Activated CD8-positive, alpha-beta memory T cell treated with anti-CD3 and anti-CD28 coated beads, Interleukin-2, amount 10 ng/mL, durations not matched to agents 7 days and 5 days (primary cell): ENCODE measurements at places on chromosomes 16 and 17.

- DNase-seq, result no peak
These were observed 6.9 kb upstream of the GSE1 start for GRCh38 chr16:85605912-85606841.

DNA sequence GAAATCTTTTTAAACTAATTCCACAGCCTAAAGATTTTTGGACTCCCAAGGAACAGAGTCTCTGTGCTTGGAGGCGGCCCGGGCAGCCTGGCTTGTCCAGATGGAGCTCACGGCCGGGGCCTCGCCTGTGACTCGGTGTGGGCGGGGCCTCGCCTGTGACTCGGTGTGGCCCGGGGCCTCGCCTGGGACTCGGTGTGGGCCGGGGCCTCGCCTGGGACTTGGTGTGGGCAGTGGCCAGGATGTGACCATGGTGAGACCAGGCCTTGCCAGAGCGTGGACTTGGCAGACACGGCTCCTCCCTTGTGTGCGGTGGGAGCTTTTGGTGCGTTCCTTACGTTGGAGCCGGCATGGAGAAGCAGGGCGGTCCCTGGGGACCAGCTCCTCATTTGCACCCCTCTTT is 92.3 kb downstream of the METRNL start:
- no peak for DNase-seq

DNA sequence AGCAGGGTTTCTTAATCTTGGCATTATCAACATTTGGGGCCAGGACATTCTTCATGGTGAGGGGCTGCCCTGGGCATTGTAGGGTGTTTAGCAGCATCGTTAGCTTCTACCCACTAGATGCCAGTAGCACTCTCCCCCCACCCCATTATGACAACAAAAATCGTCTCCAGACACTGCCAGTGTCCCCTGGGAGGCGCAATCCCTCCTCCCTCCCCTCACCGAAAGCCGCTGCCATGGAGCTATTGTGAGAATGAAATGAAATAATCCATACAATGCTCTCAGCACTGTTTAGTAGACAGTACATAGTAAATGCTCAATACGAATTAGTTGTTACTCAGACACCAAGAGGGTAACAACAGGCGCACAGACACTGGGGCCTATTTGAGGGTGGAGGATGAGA is 502.9 kb downstream of the NPIPA7 start:
- no peak for DNase-seq

- DNase-seq, result no peak
These were observed 33.0 kb downstream of the STAT3 start for GRCh38 chr17:42354956-42355843.

DNA sequence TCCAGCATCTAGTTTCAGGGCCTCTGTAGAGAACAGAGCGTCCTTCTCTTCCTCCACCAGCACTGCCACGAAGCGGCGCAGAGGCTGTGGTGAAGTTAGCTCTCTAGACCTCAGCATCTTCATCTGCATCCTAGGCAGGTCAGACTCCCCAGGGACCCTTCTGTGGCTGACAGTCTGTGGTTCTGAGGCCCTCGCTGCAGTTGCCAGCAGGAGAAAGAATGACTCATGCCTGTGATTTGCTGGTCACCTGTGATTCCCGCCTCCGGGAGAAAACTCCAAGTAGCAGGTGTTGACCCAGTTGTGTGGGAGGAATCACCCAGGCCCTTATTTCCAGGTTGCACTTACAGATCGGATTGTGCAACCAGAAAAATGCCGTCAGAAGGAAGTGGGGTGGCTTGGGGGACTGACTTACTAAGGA is 117.3 kb upstream of the CACNG5 start:
- DNase-seq, result peak; percentile 31
